ENCODE measurements at places on chromosomes 12 and 14.

DNA sequence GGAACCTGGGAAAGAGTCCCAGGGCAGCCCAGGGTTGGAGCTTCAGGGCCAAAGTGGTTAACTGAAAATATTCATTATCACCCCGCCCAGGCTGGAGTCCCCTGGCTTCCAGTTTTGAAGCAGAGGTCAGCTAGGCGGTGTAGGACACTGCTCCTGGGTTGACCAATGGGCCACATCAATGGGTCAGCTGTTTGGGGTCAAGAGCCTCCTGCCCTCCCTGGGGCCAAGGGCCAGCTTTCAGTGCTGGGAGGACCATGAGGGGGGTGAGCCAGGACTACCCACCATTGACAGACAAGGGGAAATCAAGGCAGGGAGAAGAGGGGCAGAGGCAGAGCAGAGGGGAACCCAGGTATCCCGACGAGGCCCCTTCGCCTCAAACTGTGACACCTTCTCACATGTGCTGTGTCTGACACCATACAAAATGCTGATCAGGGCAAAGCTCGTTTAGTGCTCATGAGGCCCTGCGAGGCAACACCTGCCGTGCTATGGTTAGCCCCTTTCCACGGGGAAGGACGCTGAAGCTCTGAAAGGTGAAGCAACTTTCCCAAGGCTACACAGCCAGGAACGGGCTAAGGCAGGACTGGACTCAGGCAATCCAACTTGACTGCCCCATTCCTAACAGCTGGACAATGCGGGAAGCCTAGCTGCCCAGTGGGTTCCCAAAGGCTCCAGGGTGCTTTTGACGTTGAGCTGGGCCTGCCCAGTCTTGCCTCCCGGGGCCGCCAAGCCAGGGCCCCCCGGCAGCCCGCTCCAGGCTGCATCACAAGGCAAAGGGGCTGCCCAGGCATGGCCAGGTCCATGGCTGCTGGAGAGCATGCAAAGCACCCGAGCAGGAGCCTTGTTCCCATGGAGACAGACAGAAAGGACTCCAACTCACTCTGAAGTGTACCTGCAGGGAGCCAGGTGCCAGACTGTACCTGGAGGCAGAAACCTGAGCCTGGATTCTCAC is 2.0 kb downstream of the SYNE3 start:
- DNase-seq = no peak

DNA sequence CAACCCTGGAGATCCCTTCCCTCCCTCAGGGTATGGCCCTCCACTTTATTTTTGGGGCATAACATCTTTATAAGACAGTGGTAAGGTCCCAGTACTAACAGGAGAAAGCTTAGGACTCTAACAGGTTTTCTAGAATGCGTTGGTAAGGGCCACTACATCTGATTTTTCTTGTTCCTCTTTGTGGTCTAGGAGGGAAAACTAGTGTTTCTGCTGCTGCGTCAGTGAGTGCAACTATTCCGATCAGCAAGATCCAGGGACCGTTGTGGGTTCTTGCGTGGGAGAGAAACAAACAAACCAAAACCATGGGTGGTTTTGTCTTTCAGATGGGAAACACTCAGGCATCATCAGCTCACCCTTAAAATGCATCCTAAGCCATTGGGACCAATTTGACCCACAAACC is 123.6 kb upstream of the SLC16A7 start:
- no peak for DNase-seq

DNA sequence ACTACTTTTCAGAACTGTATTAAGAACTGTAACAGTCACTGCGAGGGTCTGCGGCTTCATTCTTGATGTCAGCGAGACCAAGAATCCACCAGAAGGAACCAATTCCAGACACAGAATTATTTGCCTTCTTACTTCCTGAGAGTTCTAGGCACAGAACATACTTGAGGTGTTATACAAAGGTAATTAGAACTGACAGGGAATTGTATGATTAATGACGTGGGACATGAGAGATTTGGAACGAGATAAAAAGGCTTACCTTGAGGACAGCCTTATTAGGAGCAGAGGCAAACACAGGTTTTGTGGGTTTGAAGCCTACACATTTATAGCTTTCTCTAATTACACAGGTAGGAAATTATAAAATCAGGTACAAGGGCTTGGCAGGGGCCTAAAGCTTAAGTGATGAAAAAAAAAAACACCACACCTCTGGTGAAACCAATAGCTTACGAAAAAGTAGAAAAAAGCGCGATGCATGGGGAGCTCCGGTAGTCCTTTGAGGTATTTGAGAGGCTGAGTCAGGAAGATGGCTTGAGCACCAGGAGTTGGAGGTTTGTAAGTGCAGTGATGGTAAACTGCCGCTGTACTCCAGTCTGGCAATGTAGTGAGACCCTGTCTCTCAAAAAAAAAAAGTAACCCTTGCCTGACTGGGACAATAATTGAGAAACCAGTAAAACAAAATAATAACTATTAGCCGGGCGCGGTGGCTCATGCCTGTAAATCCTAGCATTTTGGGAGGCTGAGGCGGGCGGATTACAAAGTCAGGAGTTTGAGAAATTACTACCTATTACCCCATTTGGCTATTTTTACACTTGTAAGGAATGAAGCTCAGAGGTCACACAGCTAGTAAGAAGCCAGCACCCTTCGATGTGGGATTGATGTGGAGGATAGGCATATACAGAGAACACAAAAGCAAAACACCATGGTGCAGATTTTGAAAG is 795 bp upstream of the ACOT2 start:
- no peak for DNase-seq

- peak; percentile 36 for DNase-seq
Measured at GRCh38 chr12:46786774-46787173, 39.0 kb downstream of the SLC38A4 start.

DNA sequence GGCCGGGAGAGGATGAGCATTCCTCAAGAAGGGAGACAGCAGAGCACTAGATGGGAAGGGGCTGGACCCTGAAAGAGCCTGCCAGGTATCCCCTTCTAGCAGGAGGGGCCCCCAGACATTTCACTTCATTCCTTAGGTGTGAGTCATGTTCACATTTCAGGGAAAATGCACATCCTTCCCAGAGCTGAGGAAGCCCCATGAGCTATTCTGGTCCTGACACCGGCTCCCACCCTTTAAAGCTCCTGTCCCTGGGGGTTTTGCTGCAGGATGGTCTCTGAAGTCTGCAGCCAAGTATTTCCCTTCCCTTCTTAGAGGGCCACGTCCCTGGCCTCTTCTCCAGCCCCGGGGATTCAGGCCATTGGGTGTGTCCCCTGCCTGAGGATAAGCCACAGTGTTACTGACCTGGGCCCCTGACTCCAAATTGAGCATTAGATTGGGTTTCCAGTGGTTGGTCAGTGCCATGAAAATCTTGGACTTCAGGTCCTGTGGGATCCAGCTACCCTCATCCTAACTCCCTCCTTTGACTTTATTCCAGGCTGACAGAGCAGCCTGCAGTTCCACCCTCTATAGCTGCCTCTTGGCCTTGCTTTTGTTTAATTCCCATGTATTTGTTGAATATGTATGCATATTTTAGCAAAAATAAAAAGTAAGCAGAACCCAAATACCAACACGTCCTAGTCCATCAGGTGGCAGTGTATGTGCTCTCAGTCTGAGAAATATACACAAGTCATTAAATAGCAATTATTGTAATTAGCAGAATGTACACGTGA is 267.1 kb downstream of the CACNA1C start:
- DNase-seq = no peak

GRCh38 chr12:87272851-87273250 is 756.4 kb downstream of the C12orf50 start:
- no peak for DNase-seq

DNA sequence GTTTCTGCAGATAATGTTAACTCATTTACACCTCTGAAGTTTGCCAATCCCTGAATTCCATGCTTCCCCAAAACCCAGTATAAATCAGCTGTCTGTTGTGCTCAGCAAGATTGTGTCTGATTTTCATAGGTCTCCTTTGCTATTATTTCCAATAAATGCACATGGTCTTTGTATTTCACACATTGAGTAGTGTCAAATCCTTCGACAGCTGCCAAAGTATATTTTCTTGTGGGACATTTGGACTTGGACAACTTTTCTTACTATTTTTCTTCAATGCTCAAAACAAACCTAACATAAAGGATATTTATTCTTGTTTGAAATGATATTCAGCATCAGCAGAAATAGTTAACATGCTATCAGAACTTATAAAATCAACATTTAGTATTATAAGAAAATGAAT is 406.1 kb upstream of the OR4E1 start:
- DNase-seq = no peak

All from fibroblast of the conjunctiva (primary cell).